ENCODE measurements at places on chromosomes 3 and 15.

DNA sequence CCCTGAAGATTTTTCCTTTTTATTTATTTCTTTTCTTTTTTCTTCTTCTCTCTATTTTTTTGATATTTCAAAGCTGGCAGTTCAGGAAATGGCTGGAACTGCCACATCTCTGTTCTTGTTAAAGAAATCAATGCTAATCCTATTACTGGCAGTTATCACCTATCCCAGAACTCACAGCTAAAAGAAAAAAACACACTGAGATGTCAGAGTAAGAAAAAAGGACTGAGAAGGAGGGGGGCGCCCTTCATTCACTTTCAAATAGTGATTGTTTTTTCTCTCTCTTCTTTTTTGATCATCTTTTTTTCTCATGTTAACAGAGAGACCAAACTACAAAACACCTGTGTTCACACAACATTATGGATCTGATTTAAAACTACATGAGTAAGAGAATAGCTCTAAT is 337.1 kb downstream of the IL20RB start:
- no peak for DNase-seq

GRCh38 chr15:67831363-67831762 is 6.1 kb downstream of the SKOR1 start:
- DNase-seq = no peak

GRCh38 chr15:89121414-89121813 is 33.2 kb downstream of the ABHD2 start:
- no peak for DNase-seq

GRCh38 chr15:51735228-51736010 is 2.0 kb downstream of the LYSMD2 start:
- DNase-seq = no peak

DNA sequence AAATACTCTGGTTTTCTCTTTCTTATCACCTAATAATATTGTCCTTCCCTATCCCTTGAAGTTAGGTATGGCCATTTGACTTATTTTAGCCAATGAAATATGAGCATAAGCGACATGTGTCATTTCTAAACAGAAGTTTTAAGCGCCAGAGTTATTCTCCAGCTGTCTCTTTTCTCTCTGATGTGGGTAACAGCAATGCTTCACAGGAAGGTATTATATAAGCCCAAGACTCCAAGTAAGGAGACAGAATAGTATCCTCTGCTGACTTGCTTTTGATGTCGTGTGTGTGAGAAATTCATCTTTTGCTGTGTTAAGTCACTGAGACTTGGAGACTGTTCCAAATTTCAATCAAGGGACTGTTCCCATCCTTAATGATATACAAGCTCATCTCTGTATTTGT is 224.6 kb upstream of the NECTIN3 start:
- DNase-seq = no peak

Measured in activated T-cell treated with anti-CD3 and anti-CD28 coated beads, Interleukin-2, amount 50 U/mL, for 1 hour (primary cell).